ENCODE measurements at places on chromosomes 4 and X.

GRCh38 chrX:108088511-108088910, 2.8 kb downstream of the PSMD10 start:
- no peak for DNase-seq

- no peak for DNase-seq
Observed at GRCh38 chr4:55033296-55033695, 92.1 kb downstream of the KDR start.

DNA sequence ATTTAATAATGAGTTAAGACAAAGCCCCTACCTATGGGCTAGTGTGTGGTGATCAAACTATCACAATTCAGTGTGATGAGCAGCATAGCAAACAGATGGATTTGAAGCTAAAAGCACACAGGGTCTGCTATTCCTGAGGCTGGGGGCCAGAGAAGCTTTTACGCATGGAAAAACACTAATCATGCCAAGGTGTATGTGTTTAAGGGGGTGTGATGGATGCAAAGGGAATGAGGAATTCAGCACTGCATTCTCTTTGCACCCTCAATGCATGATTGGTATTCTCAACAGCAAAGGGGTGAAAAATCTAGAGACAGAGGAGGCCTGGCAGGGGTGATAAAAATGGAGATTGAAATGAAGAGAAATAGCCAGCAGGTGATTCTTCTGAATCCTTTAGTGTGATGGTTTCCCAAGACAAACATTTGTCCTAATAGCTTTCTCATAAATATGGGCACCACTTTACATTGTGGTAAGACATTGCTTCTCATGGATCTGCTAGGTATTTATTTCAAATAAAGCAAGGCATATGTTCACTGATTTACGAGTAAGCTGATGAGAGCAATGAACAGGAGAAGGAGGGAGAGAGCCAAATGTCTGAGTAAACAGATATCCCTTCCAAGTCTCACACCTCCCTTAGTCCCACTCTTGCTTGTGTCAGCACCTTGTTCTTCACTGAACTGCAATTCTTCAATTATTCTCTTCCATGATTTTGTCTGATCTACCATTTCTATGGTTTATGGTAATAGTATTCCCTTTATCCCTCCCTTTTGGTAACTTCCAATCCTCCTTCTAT, 15.7 kb downstream of the C1QTNF7 start:
- DNase-seq, result no peak

DNA sequence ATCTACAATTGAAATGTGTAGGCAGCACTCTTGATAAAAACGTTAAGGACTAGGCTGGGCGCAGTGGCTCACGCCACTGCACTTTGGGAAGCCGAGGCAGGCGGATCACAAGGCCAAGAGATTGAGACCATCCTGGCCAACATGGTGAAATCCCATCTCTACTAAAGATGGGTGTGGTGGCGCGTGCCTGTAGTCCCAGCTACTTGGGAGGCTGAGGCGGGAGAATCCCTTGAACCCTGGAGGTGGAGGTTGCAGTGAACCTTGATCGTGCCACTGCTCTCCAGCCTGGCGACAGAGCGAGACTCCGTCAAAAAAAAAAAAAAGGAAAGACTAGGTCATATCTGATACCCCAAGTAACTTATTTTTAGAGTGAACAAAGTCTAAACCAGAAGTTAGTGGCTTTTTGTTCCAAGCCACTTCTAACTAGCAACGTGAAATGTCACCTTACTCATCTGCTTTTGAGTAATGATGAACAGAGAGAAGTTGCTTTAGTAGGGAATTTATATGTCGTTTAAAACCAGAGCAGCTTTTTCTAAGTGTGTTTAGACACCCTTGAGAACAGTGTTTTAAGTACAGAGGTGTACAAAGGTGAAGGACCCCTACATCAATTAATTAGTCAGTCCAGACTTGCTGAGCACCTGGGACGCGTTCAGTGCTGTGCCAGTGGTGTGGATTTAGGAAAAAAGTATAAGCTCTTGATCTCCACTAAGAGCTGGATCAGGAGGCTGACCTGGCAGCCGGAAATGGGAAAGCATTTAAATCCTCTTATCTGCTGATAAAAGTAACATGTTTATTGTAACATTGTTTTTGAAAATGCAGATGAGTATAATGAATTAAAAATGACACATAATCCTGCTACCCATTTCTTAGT, 23.5 kb downstream of the SPRY1 start:
- DNase-seq, result no peak

- no peak for DNase-seq
Observed at GRCh38 chrX:141904262-141904661, 568 bp downstream of the MAGEC1 start.

DNA sequence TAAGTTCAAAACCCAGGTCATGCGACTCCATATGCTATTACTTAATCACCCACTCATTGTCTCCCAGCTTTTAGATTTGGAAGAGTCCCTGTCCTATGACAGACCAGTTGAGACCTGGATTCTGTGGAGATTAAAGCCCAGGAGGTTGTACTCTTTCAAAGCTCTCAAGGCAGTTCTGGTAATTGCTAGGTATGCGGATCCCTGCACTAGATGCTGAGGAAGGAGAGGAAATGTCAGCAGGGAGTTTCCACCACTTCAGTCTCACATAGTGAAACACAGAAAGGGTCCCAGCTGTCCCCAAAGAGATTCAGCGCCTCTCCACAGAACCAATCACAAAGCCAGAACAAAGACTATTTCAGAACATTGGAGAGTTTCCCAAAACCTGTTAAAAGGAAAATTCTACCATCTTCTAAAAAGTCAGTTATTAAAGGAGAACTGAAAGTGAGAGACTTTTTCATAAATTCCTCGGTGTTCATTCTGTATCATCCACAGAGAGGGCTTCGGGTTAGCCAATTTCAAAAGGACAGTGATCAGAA, 53.4 kb downstream of the IRF2 start:
- DNase-seq, result no peak

GRCh38 chrX:17566740-17567139, 170.6 kb upstream of the SCML1 start:
- DNase-seq, result no peak

DNA sequence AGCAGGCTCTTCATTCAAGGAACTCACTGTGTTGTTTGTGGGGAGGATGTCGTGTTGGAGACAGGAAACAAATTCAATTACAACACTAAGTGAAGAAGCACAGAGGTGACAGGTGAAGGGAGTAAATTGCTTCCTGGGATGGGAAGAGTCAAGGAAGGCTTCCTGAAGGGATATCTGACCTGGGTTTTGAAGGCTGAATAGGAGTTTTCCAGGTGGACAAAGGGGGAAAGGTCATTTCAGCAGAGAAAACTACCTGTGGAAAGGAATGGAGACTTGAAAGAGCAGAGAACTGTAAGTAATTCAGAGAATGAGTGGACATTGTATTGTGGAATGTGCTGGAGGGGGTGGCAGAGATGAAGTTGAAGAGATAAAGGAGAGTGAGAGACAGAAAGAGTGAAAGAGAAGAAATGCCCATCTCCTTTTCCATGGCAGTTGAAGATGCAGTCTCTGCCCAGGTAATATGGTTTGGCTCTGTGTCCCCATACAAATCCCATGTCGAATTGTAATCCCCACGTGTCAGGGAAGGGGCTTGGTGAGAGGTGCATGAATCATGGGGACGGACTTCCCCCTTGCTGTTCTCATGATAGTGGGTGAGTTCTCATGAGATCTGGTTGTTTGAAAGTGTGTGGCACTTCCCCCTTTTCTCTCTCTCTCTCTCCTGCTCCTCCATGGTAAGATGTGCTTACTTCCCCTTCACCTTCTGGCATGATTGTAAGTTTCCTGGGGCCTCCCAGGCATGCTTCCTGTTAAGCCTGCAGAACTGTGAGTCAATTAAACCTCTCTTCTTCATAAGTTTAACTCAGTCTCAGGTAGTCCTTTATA, 205.7 kb upstream of the BCOR start:
- DNase-seq, result no peak

DNA sequence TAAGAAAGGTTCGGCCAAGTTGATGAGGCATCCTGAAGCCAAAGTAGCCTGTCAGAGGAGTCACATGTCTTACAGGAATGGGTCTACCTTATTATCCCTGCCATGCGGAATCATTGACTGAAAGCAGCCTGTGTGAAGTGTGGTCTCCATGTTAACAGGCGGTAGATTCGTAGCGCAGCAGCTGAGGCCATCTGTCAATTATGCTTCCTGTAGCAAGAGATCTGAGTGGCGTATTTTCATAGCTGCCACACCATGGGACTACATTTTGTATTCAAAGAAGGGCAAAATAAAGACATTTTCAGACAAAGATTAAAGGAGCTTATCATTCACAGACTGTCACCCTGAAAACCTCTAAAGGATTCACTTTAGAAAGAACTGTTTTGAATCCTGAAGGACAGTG, 11.2 kb upstream of the MED14 start:
- no peak for DNase-seq

- no peak for DNase-seq
Observed at GRCh38 chr4:26583538-26583864, 383 bp upstream of the TBC1D19 start.

GRCh38 chr4:47612116-47613023, 127.3 kb downstream of the ATP10D start:
- no peak for DNase-seq

- DNase-seq, result no peak
Observed at GRCh38 chr4:38939165-38939564, 71.6 kb downstream of the FAM114A1 start.

DNA sequence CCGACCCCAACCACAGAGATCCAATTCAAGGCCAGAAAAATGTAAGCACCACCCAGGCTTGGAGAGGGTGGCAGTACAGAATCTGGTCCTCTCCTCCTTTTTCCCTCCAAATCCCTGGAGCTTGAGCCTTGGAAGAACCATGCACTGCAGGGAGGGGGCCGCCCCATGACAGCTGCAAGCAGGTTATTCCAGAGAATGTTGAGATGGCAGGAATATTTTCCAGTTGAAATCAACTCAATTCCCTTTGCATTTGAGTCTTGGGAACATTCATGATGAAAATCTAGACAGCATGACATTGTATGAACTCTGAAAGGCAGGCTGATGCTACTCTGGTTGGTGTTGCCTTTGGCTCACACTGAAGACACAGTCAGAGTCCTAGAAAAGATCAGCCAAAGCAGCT, 386.6 kb upstream of the FGF16 start:
- no peak for DNase-seq

- DNase-seq, result no peak
Observed at GRCh38 chrX:130176354-130176776, 4.6 kb downstream of the RAB33A start.

GRCh38 chr4:161604516-161605300, 559.1 kb downstream of the FSTL5 start:
- no peak for DNase-seq

DNA sequence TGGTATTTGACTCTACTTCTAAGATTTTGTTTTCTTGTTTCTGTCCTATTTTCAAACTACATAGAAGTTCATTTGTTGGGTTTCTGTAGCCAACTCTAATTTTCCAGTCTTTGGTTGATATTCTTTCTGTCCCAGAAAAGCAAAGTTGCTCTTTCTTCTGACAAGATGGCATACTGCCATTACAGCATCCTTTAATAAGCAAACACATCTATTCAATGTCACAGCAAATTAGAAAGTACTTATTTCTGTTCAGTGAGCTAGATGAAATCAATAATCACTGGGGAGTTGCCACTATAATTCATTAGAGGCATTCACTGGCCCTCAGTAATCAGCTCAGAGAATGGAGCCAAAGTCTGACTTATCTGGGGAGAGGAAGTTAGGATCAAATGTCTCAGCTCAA, 1258.0 kb upstream of the IGFBP7 start:
- DNase-seq, result no peak

GRCh38 chr4:2341911-2342652, 76.4 kb downstream of the ZFYVE28 start:
- DNase-seq, result no peak

- DNase-seq, result no peak
Observed at GRCh38 chr4:36187723-36188333, 56.5 kb downstream of the ARAP2 start.

GRCh38 chr4:27894951-27895350, 1034.3 kb downstream of the STIM2 start:
- no peak for DNase-seq

- DNase-seq, result no peak
Observed at GRCh38 chrX:46716796-46717195, 42.1 kb downstream of the SLC9A7 start.

- no peak for DNase-seq
Observed at GRCh38 chr4:15150631-15151030, 148.3 kb downstream of the CPEB2 start.

DNA sequence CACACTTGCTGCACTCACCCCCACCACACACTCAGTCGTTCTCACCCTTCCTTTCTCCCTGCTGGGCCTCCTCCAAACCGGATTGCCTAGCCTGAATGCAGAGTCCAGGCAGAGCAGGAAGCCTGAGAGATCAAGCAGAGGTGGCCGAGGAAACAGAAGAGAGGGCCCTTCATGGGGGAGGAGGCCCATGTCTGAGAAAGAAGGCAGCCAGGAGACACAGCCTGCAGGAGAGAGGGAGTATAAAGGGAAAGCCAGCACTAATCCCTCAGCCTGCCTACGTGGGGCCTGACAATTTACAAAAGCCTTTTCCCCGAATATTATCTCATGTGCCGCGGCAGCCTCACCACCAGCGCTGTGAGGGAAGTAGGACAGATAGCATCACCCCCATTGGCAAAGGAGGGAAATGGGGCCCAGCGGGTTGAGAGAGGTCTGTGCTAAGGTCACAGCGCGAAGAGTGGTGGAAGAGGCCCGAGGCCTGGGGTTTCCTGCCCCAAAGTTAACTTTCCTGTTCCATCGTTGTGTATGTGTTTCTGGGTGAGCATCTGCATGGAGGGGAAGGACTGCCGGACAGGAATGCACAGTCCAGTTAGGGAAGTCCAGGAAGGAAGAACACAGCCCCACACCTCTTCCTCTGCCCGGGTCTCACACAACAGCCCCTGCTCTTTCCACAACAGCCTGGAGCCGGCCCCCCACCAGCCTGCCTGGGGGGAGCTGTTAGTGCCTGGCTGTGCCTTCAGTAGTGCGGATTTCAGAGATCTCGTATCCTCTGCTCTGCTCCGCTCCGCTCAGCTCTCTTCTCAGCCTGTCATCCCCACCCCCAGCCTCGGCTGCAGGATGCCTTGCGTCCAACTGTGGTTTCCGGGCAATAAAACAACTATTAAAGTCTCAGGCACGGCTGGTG, 50.9 kb upstream of the BCOR start:
- DNase-seq, result no peak

- DNase-seq, result no peak
Observed at GRCh38 chr4:167943872-167944505, 148.3 kb upstream of the ANXA10 start.

DNA sequence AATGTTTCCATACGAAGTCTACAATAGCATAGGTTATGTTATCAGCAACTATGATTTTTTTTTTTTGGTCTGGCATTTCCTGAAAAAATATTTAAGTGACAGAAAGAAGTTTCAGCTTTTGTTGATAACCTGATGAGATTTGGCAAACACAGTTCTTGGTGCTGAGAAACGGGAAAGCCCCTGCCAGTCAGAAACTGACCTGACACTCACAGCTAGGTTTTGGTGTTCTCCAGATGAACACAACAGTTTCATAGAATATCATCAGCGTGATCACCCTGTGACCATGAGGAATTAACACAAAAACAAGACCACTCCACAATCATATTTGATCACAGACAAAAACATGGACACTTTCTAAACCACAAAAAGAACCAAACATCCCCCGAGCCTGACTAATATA, 152.5 kb upstream of the DCAF8L1 start:
- DNase-seq, result no peak

GRCh38 chr4:151324124-151324751, 1.2 kb downstream of the SH3D19 start:
- no peak for DNase-seq

- no peak for DNase-seq
Observed at GRCh38 chr4:134089885-134090284, 111.7 kb downstream of the PABPC4L start.

- DNase-seq, result no peak
Observed at GRCh38 chr4:174593701-174594100, 71.4 kb upstream of the HPGD start.

All from activated CD8-positive, alpha-beta memory T cell treated with anti-CD3 and anti-CD28 coated beads for 1 hour (primary cell).